ENCODE measurements at places on chromosomes 13 and 19.

DNA sequence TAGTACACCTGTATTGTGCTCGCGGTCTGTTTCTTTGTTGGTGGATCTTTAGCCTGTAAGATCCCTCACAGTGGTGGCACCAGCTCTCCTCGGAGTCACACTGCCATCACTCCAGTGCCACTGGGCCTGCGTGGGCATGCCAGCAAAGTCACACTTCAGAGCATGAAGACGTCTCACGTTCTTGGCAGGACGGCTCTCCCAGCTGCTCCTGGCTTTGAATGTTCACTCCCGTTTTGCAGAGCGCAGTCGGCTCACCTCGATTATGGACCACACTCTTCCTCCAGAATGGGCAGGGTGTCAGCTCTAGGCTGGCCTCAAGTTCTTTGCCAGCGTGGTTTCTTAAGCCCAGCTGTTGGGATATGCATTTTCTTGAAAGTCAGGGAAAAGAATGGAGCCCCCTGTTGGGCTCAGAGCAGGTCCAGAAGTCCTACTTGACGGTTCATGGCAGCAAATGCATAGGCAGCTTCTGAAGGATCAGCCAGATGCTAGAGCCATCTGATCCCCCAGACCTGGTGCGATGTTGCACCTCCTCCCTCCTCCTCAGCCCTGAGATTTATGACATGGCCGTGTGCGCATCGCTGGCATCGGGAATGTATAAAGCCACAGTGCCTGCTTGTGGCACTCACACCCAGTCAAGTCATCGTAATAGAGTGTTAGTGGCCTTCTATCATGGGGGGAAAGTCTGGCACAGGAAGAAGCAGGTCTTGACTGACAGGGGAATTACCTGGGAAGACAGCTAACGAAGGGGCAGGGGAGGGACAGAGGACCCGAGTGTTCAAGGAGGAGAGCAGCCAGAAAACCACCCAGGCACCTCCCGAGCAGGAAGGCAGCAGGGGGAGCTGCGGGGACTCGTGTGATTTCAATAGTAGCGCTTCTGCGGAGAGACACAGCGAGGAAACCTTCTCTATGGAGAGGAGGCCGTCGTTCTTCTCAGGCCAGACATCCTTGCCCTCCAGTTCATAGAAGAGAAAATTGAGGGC lies 40.2 kb upstream of the NPAS1 start:
- no peak for DNase-seq
- H3K4me3 ChIP-seq = no peak overlapping the region
- no peaks in the 10 kb centered on the region for H3K27me3 ChIP-seq
- peaks cover 86% of the 10 kb centered on the region for H3K4me1 ChIP-seq

DNA sequence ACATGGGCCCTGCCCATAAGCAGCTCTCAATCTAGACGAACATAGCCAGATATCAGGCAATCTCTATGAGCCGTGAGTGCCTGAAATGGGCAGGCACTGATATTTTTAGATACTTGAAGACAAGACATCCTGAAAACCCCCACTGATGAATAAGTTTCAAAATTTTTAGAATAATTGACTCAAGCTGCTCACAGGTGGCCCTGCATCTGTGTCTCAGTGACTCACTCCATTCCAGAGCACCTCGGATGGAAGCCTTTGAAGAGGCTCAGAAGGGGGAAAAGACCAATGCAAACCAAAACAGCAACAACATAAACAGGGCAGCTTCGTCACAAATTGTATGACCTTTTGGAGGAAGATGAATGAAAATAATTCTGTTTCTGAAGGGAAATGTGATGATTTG lies 42.8 kb upstream of the SLC46A3 start:
- H3K4me1 ChIP-seq = no peaks in the 10 kb centered on the region
- H3K27ac ChIP-seq = no peak overlapping the region
- H3K27me3 ChIP-seq = no peaks in the 10 kb centered on the region
- no peak for DNase-seq
- H3K4me3 ChIP-seq = no peak overlapping the region
- H3K36me3 ChIP-seq = no peaks in the 10 kb centered on the region

DNA sequence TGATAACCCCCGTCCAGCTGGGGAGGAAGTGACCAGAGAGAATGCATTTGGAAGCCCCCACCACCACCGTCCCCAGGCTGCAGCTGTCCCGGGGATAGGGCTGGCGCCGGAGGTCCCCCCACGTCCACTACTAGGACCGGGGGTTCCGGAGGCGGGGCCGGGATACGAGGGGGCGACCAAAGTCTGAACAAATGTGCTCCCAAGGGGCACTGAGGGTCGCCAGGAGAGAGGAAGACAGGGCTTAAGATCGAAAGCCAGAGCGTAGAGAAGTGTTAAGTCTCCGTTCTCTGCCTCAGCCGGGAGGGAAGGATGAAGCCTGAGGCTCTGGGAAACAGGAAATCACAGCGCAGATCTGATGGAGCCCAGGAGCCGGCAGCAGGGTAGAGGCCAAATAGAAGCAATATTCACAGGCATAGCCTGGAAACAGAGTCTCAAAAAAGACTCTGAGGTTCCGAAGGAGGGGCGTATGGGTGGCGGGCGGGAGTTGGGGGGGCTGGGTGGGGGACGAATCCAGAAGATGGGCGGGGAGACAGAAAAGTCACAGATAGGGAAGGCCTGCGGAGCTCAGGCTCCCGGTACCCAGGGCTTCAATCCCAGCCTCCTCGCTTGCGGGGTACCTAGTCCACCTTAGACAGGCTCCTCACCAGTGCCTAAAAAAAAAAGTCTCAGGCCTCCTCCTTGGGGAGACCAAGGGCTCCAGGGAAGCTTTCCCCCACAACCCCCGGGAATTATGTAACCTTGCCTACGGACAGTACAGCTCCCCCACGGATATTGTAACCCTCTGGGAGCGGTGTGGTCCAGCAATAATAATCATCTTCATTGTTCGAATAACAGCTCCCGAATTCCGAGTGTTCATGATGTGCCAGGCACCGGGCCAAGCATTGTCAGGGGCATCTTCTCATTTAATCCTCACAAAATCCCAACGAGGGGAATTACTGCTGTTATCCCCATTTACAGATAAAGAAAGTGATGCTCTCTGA lies 1.1 kb upstream of the ERF start:
- H3K4me3 ChIP-seq = peak overlapping the region; percentile 85
- H3K27me3 ChIP-seq = no peaks in the 10 kb centered on the region
- H3K36me3 ChIP-seq = no peaks in the 10 kb centered on the region
- H3K27ac ChIP-seq = peak overlapping the region; percentile 97

DNA sequence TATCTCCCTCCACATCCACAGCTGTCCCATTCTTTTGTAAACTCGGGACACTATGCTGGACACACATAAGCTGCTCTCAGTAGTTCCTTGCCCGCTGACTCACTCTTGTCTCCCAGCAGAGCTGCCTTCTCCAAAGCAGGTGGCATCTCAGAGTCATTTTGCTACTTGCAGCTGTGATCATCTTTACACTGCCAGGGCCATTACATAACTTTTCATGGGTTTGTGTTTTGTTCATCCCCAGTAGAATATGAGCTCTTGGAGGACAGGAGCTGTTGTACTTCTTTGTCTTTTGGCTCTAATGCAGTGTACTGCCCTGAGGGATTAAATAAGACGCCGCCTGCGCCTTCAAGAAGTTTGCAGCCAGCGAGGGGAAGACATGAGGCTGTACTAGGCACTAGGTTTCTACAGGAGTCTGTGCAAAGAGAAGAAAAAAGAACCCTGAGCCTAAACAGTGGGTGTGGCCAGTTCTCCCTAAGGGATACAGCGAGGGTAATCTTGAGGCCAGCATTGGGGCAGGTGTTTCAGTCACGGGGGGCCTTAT lies 40.8 kb upstream of the GPR183 start:
- no peak overlapping the region for H3K4me3 ChIP-seq
- peaks cover 60% of the 10 kb centered on the region for H3K36me3 ChIP-seq
- H3K27ac ChIP-seq = no peak overlapping the region

DNA sequence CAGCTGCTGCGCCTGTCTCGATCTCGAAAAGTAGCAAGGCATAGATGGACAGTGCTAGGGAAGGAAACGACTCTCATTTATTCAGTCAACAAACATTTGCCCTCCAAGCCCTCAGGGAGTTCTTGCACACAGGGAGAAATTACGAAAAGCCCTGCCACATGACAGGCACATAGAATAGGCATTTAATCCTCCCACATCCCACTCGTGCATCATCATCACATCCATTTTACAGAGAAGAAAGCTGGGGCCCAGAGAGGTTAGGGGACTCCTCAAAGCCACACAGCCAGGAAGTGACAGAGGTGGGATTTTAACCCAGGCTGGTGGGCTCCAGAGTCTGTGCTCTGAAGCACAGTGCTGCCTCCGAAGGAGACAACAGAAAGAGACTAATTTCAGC lies 11.6 kb downstream of the TMEM221 start:
- no peaks in the 10 kb centered on the region for H3K36me3 ChIP-seq
- no peaks in the 10 kb centered on the region for H3K4me1 ChIP-seq
- H3K27ac ChIP-seq = no peak overlapping the region
- H3K27me3 ChIP-seq = no peaks in the 10 kb centered on the region
- DNase-seq = no peak

DNA sequence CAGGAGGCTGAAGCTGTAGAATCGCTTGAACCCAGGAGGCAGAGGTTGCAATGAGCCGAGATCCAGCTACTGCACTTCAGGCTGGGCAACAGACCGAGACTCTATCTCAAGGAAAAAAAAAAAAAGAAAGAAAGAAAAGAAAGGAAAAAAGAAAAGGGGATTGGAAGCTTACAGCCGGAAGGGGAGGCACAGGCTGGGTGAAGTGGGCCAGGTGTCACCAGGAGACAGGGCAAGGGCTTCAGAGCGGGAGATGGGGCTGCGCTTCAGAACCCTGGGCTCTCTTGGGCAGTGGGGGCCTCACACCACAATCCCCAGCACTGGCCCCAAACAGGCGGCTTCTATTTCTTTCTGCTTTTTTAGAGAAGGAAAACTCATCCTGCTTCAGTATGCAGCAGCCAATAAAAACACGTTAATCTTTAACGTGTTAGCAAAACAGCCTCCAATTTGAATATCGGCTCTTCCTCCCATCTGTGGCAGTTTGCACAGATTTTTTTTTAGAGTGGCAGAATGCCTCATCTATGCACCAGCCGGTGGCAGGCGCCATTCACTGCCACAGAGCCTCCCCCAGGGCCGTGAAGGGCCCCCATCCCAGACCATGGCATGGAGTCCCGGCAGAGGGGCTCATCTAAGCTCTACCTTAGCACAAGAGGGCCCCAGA lies 46.6 kb upstream of the C19orf12 start:
- no peak for DNase-seq
- H3K4me3 ChIP-seq = no peak overlapping the region
- no peaks in the 10 kb centered on the region for H3K36me3 ChIP-seq
- peaks cover 16% of the 10 kb centered on the region for H3K27me3 ChIP-seq

- no peak overlapping the region for H3K27ac ChIP-seq
- no peaks in the 10 kb centered on the region for H3K4me1 ChIP-seq
- H3K36me3 ChIP-seq = peaks cover 19% of the 10 kb centered on the region
- H3K27me3 ChIP-seq = no peaks in the 10 kb centered on the region
Observed at GRCh38 chr19:47762615-47763308, 15.7 kb upstream of the SELENOW start.

DNA sequence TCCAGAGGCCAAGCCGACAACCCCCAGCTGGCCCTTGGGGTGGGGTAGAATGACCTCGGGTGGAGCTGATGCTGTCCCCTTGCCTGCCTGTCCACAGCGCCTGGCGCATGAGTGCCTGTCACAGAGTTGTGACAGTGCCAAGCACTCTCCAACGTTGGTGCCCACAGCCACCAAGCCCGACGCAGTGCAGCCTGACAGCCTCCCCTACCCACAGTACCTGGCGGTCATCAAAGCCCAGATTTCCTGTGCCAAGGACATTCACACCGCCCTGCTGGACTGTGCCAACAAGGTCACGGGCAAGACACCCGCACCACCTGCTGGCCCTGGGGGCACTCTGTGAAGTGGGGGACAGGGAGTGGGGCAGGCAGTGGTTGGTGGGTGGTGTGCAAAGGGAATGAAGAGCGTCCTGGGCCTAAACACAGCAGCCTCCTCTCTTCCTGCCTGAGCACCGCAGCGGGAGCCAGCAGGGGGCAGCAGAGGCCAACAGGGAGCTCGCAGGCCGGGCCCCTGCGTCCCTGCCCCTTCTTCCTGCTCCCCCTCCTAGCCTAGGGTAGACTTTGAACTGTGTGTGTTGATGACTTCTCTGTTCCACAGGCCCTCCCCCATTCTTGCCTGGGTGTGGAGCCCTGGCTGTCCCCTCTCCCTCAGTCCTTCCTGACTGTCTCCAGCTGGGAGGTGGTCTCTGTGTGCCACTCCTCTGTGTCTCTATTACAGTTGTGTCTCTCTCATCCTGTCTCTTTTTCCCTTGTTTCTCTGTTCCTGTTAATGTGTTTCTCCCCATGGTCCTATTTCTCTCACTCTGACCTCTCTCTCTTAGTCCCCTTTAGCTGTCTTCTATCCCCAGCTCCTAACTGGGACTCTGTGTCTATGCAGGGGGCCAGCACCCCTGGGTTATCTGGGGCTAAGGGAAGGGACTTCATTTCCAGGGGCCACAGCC lies 6.5 kb downstream of the MED29 start:
- peaks cover 20% of the 10 kb centered on the region for H3K36me3 ChIP-seq
- peak overlapping the region; percentile 9 for H3K4me3 ChIP-seq
- peak; percentile 91 for DNase-seq
- H3K4me1 ChIP-seq = peaks cover 56% of the 10 kb centered on the region
- no peaks in the 10 kb centered on the region for H3K27me3 ChIP-seq

DNA sequence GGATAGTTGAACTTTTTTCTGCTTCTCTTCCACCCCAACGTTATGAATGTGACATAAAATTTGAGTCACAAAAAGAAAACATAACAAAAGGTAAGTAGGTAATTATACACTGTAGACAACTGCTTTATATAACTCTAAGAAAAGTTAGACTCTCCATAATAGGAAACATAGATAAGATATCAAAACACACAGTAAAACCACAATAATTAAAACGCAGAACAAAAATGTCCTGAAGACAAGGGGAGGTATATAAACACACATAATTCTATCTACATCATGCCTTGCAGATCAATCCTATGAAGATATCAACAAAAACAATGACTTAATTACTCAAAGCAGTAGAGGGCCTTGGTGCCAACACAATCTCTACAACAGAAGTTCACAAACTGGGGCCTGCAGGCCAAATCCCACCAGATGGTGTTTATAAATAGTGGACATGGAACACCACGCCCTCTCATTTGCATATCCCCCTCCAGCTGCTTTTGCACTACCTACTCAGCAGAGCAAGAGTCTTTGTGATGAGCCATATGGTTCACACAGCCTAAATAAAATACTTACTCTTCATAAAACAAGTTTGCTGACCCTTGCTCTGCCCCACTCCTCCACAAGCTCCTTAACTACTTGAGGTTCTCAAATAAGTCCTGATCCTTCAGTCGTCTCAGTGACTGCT lies 254.7 kb downstream of the KLF12 start:
- H3K27me3 ChIP-seq = no peaks in the 10 kb centered on the region
- H3K36me3 ChIP-seq = no peaks in the 10 kb centered on the region
- no peaks in the 10 kb centered on the region for H3K4me1 ChIP-seq
- no peak for DNase-seq
- no peak overlapping the region for H3K4me3 ChIP-seq

GRCh38 chr13:77513719-77514335 lies 21.7 kb upstream of the SCEL start:
- H3K4me3 ChIP-seq = no peak overlapping the region
- no peaks in the 10 kb centered on the region for H3K36me3 ChIP-seq
- no peaks in the 10 kb centered on the region for H3K27me3 ChIP-seq
- no peak for DNase-seq
- H3K4me1 ChIP-seq = peaks cover 7% of the 10 kb centered on the region

- H3K36me3 ChIP-seq = no peaks in the 10 kb centered on the region
- H3K27me3 ChIP-seq = peaks cover 11% of the 10 kb centered on the region
- no peak overlapping the region for H3K4me3 ChIP-seq
- H3K4me1 ChIP-seq = peaks cover 11% of the 10 kb centered on the region
- no peak for DNase-seq
Observed at GRCh38 chr13:110797230-110797877, 83.9 kb downstream of the ING1 start.

Measured in suprapubic skin (tissue), 4 donors.